ENCODE measurements at places on chromosomes 5 and 9. TPM values are rescaled to one million over a fixed set of nuclear protein-coding genes. Genes with fewer than 3 reads are reported as not detected.

The CCNH gene
- 337 TPM for total RNA-seq

The TPRN gene
- total RNA-seq: 5.7 TPM

The GFI1B gene
- 1.1 TPM for total RNA-seq

The TMED7 gene
- total RNA-seq: 53.7 TPM

The SMIM32 gene
- total RNA-seq: not detected

The GPRIN1 gene
- total RNA-seq: 0.57 TPM

The FLT4 gene
- 1.5 TPM for total RNA-seq

The CTNND2 gene
- 0.94 TPM for total RNA-seq

The ANKRD31 gene
- total RNA-seq: 0.47 TPM

The PDE8B gene
- 0.29 TPM for total RNA-seq

The SGCD gene
- total RNA-seq: not detected

The PCDHB3 gene
- total RNA-seq: not detected

The PRSS3 gene
- not detected for total RNA-seq

The IL33 gene
- not detected for total RNA-seq

The CCDC69 gene
- 74.7 TPM for total RNA-seq

The SLC35D2 gene
- total RNA-seq: 31.7 TPM

The MVB12B gene
- total RNA-seq: 13.9 TPM

The IL4 gene
- not detected for total RNA-seq

The KLHL3 gene
- total RNA-seq: 17.5 TPM

The HAVCR2 gene
- total RNA-seq: 2.7 TPM

The SV2C gene
- total RNA-seq: 0.02 TPM

The FAT2 gene
- not detected for total RNA-seq

The HSPB3 gene
- total RNA-seq: not detected

The HSD17B4 gene
- total RNA-seq: 38.6 TPM

The CCNJL gene
- not detected for total RNA-seq

The NOP16 gene
- 17.9 TPM for total RNA-seq

The RNF183 gene
- total RNA-seq: not detected

The HARS1 gene
- total RNA-seq: 49.3 TPM

The AJM1 gene
- total RNA-seq: 3.7 TPM

The PRUNE2 gene
- total RNA-seq: 0.40 TPM

The SPAAR gene
- not detected for total RNA-seq

The KIF24 gene
- total RNA-seq: 0.12 TPM

The HAPLN1 gene
- not detected for total RNA-seq

The GPR151 gene
- total RNA-seq: not detected

The C5orf58 gene
- not detected for total RNA-seq

The PCDHGA7 gene
- not detected for total RNA-seq

The SPRY4 gene
- total RNA-seq: not detected

The HINT1 gene
- 264 TPM for total RNA-seq

The ACOT12 gene
- not detected for total RNA-seq

The KLF9 gene
- total RNA-seq: 82.7 TPM

The KIF3A gene
- 17.9 TPM for total RNA-seq

The CDC20B gene
- total RNA-seq: not detected

The SLC34A3 gene
- not detected for total RNA-seq

The SPINK6 gene
- total RNA-seq: not detected

The ADCY2 gene
- not detected for total RNA-seq
